ENCODE measurements at places on chromosomes 3 and 15.
A peak's percentile ranks its signal among the peaks of the same experiment; 100 is the strongest.

DNA sequence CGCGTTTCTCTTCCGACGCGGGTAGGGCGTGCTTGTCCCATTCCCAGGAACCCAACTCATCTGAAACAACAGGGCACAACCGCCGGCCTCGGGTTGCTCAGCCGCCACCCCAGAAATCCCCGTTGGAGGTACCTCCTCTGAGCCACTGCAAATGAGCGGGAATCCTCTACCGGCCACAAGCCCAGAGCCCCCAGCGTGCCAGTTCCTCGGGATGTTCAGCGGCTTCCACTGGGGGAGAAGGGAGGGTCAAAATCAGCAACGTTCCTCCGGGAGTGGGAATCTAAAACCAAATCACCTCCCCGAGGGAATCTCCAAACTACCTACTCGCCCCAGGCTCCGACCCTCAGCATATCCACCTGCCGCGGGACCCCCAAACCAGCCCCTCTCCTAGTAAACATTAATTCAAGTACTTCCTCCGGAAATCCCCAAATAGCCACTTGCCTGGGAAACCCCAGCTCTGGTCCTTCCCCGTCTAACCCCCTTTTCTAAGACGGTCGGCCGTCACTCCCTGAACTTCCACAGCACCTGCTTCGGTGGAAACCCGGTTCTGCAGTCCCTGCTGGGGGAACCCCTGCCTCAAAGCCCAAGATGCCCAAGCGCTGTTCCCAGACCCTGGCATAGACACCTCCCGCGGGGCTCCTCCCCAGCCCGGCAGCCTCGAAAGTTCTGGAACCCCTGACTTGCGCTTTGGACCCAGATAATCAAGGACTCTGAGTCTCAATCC, 887 bp downstream of the OXTR start:
- no peak for DNase-seq

- no peak for DNase-seq
Observed at GRCh38 chr15:85878828-85879225, 84.1 kb upstream of the KLHL25 start.

DNA sequence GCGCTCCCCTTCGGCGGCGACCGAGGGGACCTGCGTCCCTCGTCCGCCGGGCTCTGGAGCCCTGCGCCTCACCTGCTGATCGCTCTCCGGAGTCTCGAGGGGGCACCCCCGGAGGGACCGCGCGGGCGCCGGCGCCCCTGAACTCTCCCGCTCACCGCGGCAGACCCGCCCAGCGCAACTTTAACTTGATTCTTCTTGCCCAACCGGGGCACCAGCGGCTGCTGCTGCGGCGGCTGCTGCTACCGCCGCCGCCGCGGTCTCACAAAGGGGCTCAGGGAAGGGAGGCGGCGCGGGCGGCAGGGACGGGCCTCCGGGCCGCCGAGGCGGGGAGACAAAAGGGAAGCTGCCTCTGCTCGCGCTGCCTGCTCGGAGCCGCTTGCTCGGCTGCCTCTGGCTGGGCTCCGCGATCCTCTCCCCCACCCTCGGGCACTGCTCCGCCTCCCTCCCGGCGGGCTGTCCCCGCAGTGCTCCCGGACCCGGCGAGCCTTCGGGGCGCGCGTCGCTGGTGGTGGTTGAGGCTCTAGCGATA, at the start of gene PPM1L:
Gene PPM1L, plus strand, starts transcription at position 456 of the 529 bp plus-strand sequence.
- peak; percentile 26 for DNase-seq

- DNase-seq = no peak
Observed at GRCh38 chr3:13034109-13034800, 39.0 kb downstream of the IQSEC1 start.

GRCh38 chr15:57133127-57133968, 214.9 kb downstream of the TCF12 start:
- DNase-seq = no peak

DNA sequence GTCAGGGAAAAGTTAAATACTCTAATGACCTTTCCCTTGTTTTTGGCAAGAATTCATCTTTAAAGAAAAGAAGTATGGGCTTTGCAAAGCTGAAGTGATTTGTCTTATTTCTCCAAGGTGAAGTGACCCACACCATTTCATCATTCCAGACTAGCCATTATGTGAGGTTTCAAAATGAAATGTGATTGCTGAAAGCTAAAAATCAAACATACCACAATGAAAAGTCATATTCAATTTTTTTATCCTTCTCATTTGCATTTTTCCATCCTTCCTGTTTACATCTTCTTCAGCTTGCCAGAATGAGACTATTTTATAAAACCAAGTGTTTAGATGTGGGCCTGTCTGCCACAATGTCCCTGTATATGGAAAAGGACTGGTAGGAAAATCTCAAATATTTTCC, 142.3 kb upstream of the STRIT1 start:
- DNase-seq = no peak

GRCh38 chr3:4936982-4937614, 42.1 kb upstream of the BHLHE40 start:
- DNase-seq = no peak

DNA sequence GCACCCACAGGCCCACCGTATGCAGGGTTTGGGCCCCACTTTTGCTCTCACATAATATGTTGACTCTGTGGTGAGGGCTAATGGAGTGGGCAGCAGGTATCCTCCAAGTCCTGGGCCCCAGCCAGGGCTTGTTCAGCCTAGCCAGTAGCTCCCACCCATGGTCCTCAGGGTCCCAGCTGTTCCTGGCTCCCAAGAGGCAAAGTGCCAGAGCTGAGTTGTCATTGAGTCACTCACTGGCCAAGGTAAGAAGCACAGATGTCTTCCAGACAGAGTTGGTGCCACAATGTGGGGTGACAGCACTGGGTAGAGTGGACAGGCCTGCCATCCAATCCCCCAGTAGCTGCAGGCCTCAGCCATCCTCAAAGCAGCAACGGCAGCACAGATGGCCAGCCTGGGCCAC, 4.3 kb downstream of the SHF start:
- no peak for DNase-seq
